ENCODE measurements at places on chromosomes 6 and 20.

DNA sequence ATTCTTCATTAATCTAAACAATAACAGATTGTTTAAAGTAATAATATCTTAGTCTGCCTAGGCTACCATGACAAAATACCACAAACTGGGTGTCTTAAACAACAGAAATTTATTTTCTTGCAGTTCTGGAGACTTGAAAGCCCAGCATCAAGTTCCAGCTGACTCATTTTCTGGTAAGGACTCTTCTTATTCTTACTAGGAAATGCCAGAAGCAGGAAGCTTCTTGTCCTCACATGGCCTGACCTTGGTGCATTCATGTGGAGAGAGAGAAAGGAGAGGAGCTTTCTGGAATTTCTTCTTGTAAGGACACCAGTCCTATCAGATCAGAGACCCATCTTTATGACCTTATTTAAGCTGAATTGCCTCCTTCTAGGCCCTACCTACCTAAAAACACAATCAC, 110.5 kb downstream of the ANKRD60 start:
- DNase-seq = no peak

DNA sequence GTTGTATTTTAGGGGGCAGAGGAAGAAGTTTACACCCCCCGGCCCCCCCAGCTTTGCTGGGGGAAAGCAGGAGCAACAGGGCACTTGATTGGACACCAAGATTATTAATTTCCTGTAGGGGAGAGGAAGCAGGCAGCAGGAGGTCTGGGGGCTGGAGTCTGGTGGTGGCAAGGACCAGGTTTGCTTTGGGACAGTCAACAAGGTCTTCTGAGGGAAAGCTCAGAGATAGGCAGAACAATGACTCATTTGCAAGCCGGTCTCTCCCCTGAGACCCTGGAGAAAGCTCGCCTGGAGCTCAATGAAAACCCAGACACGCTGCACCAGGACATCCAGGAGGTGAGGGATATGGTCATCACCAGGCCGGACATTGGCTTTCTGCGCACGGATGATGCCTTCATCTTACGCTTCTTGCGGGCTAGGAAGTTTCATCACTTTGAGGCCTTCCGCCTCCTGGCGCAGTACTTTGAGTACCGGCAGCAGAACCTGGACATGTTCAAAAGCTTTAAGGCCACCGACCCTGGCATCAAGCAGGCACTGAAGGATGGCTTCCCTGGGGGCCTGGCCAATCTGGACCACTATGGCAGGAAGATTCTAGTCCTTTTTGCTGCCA, 1.6 kb downstream of the CLVS2 start:
- DNase-seq = no peak

GRCh38 chr6:161696801-161697200, 422.9 kb upstream of the AGPAT4 start:
- no peak for DNase-seq

DNA sequence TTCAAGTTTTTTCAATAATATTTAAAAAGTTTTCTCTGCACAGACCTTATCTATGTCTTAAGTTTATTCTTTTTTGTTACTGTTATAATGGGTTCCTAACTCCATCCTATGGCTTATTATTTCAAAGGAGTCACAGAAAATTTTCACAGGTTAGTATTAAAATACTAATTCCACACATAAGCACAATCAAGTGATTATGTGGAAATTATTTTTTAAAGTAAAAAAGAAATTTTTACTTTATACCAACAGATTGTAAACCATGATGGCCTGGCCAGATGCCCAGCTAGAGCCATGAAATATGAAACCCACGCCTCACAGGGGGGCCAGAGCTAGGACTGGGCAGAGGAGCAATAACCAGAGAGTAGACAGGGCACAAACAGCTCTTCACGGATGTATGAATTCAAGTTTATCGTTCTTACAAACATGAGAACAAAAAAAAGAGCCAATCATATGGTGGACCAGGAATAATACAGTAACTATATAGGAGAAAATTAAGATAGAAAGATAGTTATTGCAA, 34.0 kb downstream of the NUDT3 start:
- no peak for DNase-seq
